SK-N-SH (cell line): ENCODE measurements at places on chromosomes 5 and 9.

DNA sequence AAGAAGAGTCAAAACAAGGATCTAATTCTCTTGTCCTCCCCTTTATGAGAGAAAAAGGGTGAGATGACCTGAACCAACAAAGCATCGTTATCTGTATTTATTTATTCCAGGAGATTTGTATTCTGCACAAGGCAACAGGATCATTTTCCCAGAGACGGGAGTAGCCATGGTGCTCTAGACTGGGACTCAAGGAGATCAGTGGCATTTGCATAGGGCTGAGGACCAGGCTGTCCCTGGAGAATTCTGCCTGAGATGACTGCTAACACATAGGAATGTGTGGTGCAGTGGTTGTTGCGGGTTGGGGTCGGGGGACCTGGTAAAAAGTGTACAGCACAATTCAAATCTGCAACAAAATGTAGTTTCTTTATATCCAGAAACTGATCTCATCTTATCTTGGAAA lies 22.3 kb upstream of the ZNF474 start:
- no peak for DNase-seq
- no peak overlapping the region for H3K27ac ChIP-seq
- no peaks in the 10 kb centered on the region for H3K36me3 ChIP-seq
- H3K4me1 ChIP-seq, result no peaks in the 10 kb centered on the region
- H3K4me3 ChIP-seq, result no peak overlapping the region

DNA sequence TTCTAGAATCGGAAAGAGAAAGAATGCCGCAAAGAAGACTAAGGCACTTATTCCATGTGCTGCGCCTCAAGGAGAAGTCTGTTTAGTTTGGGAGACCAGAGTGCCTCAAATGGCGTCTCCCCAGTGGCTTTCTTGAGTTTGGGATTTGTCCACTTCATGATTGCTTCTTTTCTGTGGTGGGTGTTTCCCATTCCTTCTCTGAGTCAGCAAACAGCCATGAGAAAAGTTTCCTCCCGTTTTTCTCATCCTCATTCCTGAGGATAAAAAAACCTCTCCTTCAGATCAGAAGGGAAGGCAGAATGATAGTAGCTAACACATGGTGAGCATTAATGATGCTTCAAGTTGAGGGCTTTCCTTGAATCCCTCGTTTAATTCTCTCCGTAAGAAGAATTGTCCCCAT lies 275.9 kb upstream of the WWC1 start:
- no peak overlapping the region for H3K4me3 ChIP-seq
- no peaks in the 10 kb centered on the region for H3K27me3 ChIP-seq
- H3K4me1 ChIP-seq, result no peaks in the 10 kb centered on the region; the same call in 1 of the 2 replicates

- H3K27me3 ChIP-seq, result no peaks in the 10 kb centered on the region
- DNase-seq, result no peak
- peaks cover 5% of the 10 kb centered on the region for H3K4me1 ChIP-seq
- H3K36me3 ChIP-seq, result no peaks in the 10 kb centered on the region
Observed at GRCh38 chr5:93886917-93887361, 145.5 kb upstream of the POU5F2 start.

DNA sequence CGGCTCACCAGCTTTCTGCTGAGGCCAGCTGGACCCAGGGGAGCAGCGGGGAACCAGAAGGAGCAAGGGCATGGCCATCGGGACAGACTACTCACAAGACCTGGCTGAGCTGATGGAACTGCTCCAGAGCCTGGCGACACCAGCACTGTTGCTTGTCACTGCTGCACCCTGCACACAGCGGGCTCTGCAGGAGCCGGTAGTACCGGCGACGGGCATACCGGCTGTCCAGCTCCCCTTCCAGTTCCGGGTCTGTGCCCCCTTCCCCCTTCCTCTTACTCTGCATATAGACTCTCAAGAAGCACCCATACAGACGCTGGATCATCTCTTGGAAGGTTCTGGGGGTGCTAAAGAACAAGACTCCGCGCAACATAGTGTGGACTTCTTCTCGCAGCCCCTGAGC lies 974 bp downstream of the ANAPC2 start:
- peaks cover 53% of the 10 kb centered on the region; the same call in 1 of the 2 replicates for H3K36me3 ChIP-seq
- no peaks in the 10 kb centered on the region for H3K27me3 ChIP-seq
- no peak for DNase-seq
- H3K4me1 ChIP-seq, result peaks cover 35% of the 10 kb centered on the region
- H3K27ac ChIP-seq, result no peak overlapping the region

- H3K4me1 ChIP-seq, result no peaks in the 10 kb centered on the region
- H3K27me3 ChIP-seq, result no peaks in the 10 kb centered on the region
- H3K27ac ChIP-seq, result no peak overlapping the region
- DNase-seq, result no peak
Observed at GRCh38 chr9:137178201-137178938, 6.5 kb upstream of the TMEM210 start.

DNA sequence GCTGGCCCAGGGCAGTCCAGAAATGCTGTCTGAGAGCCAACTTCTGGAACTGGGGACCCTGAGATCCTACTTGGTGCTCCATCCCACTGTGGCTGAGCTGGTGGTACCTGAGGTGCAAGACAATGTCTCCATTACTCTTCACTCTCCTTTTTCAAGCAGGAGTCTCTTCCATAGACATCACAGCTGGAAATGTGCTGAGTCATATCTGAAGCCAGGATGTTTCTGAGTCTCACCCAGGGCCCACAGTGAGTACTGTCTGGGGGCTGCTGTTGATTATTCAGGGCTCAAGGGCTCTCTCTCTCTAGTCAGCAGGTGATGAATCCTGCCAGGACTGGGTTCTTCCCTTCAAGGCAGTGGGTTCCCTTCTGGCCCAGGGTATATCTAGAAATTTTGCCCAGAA lies 145.2 kb upstream of the TAS2R1 start:
- H3K4me3 ChIP-seq, result no peak overlapping the region
- no peaks in the 10 kb centered on the region for H3K4me1 ChIP-seq
- no peak for DNase-seq

DNA sequence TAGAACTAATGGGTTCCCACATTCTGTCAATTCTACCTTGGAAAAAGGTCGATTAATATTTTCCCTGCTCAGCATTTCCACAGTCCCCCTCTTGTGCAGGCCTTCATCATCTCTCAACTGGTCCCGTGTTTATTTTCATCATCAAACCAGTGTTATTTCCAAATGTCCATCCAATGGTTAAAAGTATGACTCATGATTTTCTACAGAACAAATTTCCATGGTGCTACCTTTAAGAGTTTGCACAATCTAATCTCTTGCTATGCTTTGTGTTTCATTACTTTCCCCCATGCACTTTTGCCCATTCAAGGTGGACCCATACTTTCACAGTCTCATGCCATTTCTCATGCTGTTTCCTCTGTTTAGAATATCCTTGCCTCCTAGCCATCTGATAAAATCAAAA lies 143.7 kb downstream of the CCDC192 start:
- no peak overlapping the region for H3K4me3 ChIP-seq
- DNase-seq, result no peak
- H3K27me3 ChIP-seq, result no peaks in the 10 kb centered on the region
- no peaks in the 10 kb centered on the region for H3K4me1 ChIP-seq

DNA sequence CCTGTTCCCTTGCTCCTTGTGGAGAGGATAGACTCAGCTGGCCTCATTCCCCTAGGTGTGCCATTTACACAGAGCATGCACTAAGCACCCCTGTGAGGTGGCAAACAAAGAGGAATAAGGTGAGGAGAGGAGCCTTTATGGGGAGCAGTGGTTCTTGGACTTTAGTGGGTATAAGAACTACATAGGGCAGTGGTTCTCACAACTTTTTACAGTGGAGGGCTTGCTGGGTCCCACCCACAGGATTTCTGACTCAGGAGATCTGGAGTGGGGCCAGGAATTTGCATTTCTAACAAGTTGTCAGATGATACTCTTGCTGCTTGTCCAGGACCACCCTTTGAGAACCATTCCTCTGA lies 42.0 kb downstream of the CSF1R start:
- peaks cover 72% of the 10 kb centered on the region for H3K36me3 ChIP-seq
- peaks cover 22% of the 10 kb centered on the region for H3K4me1 ChIP-seq
- no peak overlapping the region for H3K4me3 ChIP-seq
- peak overlapping the region; percentile 43 for H3K27ac ChIP-seq
- no peaks in the 10 kb centered on the region for H3K27me3 ChIP-seq
- DNase-seq, result no peak

GRCh38 chr9:78986446-78986845 lies 585.3 kb upstream of the TLE4 start:
- H3K4me1 ChIP-seq, result peaks cover 27% of the 10 kb centered on the region
- no peaks in the 10 kb centered on the region for H3K36me3 ChIP-seq
- peak overlapping the region; percentile 65 for H3K27ac ChIP-seq
- no peak for DNase-seq
- H3K4me3 ChIP-seq, result no peak overlapping the region
- H3K27me3 ChIP-seq, result no peaks in the 10 kb centered on the region

GRCh38 chr9:78775696-78776295 lies 478.9 kb downstream of the PSAT1 start:
- no peaks in the 10 kb centered on the region for H3K4me1 ChIP-seq
- H3K27ac ChIP-seq, result no peak overlapping the region
- H3K27me3 ChIP-seq, result no peaks in the 10 kb centered on the region
- H3K36me3 ChIP-seq, result no peaks in the 10 kb centered on the region

DNA sequence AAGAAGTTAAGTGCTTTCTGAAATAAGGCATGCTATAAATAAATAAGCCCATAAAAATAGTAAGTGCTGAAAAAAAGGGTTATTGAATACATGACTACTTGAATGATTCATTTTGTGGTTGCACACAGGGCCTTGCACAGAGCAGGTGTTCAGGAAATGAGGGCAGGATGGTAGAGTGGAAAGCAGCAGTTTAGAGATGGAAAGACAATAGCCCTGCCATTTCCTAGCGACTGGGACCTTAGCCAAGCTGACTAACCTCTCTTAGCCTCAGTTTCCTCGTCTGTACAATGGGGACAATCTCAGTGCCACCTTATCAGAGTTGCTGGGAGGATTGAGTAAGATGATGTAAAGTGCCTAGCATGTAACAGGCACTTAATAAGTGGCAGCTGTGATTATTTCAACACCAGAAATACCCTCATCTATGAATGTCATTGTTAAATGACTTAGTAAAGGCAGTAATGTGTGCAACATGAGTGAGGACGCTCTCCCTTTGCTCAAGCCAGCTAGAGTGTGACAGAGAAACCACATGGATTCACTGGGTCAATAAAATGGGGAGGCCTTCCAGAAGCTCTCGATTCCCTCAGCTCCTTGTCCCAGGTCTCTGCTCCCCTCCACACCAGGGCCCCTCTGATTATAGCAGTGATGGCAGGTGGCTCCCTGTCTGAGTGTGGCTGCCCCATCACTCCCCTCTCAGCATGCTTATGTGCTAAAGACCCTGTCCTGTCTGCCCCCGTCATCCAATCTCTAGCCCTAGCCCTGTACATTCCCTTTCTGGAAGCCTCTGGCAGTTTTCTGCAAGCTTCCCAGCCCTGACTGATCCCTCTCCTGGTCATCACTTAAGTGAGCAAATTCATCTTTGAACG lies 16.0 kb upstream of the PHF19 start:
- DNase-seq, result no peak
- no peak overlapping the region for H3K27ac ChIP-seq
- no peak overlapping the region for H3K4me3 ChIP-seq
- H3K27me3 ChIP-seq, result no peaks in the 10 kb centered on the region

GRCh38 chr9:4836676-4837075 lies 43.9 kb downstream of the RCL1 start:
- no peak overlapping the region for H3K27ac ChIP-seq
- H3K4me3 ChIP-seq, result no peak overlapping the region
- DNase-seq, result no peak
- H3K36me3 ChIP-seq, result peaks cover 36% of the 10 kb centered on the region
- H3K4me1 ChIP-seq, result peaks cover 17% of the 10 kb centered on the region; the same call in 1 of the 2 replicates
- no peaks in the 10 kb centered on the region for H3K27me3 ChIP-seq

DNA sequence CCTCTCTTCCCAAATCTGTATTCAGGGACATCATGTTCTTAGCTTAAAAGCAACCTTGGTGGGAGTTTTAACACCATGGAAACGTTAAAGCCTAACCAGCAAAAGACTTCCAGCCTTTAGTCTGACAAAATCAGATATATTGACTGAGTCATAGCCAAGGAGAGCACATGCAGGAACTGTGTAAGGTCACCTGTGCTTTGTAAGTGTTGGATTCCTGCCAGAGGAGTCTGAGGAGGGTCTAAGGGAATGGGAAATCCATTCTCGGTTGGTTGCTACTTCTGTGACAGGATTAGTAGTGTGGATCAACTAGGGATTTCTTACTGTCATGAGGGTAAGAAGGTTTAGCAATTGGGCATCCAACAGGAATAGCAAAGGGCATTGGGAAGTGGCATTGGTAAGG lies 142.0 kb upstream of the CHD1 start:
- H3K4me3 ChIP-seq, result no peak overlapping the region
- no peak for DNase-seq
- H3K4me1 ChIP-seq, result no peaks in the 10 kb centered on the region
- H3K27ac ChIP-seq, result no peak overlapping the region

DNA sequence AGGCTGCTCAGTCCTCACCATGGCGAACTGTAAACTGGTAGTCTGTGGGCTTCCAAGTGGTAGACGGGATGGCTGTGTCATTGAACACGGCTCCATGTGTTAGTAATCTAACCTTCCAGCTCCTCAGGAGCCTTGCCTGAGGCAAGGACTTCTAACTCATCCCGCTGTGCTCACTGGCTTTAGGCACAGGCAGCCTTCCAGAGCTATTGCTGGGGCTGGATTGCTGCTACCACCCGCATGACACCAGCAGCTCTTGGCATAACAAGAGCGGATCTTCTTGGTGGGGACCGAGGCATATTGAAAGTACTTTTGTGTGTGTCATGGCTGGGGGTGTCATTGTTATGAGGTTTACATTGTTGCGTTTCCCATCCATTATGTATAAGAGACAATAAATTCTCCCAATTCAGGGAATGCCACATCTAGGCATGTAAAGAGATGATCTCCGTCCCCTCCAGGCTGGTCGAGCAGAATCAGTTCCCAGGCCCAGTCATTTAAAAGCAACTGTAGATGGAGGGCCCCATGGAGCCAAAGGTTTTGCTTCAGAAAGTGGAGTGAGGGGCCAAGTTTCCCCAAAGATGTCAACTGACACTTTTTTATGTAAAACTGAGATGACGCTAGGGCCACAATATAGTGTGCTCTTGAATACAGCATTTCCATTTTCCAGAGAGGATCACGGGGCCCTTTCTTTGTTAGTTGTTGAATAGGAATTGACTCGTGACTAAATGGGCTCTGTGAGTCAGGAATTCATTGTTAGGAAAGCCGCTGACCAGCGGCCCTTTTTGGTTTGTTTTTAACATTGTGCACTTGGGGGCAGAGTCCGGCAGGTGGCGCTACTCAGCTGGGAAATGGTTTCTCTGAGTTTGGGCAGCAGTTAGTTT lies 759.5 kb downstream of the TAF11L14 start:
- H3K27ac ChIP-seq, result no peak overlapping the region; the same call in 1 of the 2 replicates
- H3K4me1 ChIP-seq, result peaks cover 8% of the 10 kb centered on the region
- H3K4me3 ChIP-seq, result no peak overlapping the region
- peak; percentile 58 for DNase-seq
- no peaks in the 10 kb centered on the region for H3K36me3 ChIP-seq

DNA sequence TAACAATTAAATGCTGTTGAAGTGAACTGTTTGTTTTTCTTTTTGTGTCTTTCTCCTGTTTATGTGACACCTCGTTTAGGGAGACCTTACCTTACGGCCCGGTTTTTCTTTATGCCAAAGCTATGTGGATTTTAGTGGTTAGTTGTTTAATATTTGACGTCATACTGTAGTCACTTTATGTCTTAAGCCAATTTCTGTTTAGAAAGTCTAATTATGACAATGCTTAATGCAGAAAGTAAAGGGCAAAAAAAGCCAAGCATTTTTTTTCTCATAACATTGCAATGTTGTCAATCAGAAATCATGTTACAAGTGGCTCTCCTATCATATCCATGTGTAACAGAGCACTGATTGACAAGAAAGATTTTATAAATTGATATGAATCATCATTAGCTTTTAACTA lies 442.5 kb upstream of the ARRDC3 start:
- no peaks in the 10 kb centered on the region for H3K36me3 ChIP-seq
- no peak for DNase-seq
- no peaks in the 10 kb centered on the region for H3K4me1 ChIP-seq
- H3K27me3 ChIP-seq, result no peaks in the 10 kb centered on the region
